ENCODE measurements at places on chromosomes 7 and 10.

- DNase-seq = no peak
Measured at GRCh38 chr7:129665013-129665401, 53.5 kb downstream of the NRF1 start.

GRCh38 chr10:88499569-88500470 lies 83.3 kb downstream of the RNLS start:
- DNase-seq = no peak

GRCh38 chr7:105268511-105269392 lies 120.0 kb downstream of the SRPK2 start:
- DNase-seq = peak; percentile 69

- no peak for DNase-seq
Measured at GRCh38 chr10:31340343-31340742, 21.3 kb downstream of the ZEB1 start.

DNA sequence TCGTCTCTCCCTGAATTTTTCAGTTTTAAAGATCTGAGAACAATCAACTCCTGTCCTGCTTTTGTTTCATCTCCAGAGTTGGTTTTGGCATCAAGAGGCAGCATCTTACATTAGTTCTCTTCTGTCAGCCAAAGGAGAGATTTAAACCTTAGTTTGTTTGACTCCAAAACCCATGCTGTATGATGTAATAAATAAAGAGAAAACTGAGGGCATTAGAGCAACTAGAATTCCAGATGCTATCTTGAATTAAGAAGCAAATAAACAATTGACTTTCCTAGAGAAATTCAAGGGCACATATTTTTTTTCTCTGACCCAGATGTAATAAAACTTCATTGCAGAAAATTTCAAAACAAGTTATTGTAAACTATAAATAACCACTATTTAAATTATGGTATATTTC lies 54.4 kb downstream of the INHBA start:
- DNase-seq = no peak

DNA sequence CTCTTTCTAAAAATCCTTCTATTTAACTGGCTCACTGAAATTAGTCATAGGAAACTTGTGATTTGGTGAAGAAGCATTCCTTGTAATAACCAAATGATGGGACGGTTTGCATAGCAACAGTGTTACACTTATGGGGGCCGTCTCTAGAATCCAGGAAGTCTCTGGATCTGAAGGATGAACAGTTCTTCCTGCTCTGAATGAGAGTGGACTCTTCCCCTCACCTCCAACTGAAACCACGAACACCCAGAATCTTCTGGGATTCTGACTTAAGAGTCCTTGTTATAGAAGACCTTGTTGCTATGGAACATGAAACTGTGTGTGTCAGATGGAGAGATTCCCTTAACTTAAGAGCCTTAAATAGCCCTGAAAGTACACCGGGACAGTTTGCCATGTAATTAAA lies 23.2 kb downstream of the NOLC1 start:
- DNase-seq = no peak

DNA sequence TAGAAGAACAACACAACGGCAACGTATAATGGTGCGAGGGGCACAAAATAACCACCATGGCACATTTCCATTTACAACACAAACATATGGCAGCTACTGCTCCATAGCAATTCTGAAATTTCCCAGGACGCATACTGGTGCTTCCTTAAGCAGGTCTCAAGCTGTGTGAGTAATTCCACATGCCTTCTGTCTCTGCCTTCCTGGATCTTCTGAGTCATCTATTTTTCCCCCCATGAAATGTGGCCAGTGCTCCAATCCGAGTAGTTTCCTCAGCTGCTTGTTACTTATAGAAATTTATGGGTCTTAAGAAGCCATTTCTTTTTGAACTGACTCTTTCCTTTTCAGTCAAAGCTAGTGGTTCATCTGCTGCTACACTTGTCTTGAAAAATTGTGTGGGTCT lies 256.6 kb upstream of the KLF6 start:
- DNase-seq = no peak

DNA sequence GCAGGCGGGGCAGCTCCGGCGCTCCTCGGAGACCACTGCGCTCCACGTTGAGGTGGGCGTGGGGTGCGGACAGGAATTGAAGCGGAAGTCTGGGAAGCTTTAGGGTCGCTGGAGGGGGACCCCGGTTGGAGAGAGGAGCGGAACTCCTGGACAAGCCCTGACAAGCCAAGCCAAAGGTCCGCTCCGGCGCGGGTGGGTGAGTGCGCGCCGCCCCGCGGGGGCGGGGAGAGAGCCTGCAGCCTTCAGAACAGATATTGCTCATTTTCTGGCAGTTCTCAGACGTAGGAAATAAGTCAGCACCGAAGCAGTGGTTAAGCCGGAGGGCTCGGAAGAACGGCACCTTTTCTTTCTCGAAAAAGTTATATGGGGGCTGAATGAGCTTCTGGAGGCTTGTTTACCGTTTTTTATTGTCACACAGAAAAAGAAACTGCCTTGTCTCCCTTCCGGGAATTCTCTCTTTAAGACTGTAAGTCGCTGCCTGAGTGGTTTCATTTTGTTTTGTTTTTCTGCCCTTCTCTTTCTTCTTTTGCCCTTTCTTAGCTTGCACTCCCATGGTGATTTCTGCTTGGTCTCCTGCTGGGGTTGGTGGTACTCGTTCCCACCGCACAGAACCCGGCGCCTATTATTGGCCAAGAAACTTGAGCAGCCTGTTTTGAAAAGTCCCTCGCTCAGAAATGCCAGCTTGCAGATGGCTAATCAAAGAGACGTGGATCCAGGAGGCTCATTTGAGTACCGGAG lies 732 bp downstream of the FAS start:
- DNase-seq = peak; percentile 52

DNA sequence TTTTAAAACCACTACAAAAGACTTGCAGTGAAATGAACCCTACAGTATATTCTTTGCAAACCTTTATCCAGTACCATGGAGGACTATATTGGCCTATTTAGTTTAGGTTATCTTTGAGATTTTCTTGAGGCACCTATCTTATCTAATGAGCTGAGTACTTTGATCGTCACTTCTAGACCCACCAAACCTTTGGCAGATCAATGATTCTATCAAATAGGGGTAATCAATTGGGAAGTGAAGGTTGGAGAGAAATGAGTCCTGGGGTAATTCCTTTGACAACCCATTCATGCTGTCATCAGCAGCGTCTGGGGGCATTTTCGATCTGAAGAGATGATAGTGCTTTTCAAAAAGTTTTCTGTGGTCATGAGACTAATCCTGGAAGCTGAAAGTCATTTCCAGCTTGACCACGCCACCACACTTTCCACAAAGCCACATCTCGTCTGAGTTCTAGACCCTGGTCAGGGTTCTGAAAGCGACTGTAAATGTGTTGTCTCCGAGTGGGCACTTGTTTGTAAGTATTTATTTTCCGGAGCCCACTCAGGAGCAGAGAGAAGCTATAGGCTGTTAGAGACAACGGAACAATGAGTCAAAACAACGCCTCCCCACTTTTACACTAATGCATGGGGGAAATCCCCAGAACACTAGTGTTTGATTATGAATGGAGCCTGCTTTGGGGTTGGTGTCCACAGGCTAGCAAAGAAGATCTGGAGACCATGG lies 4.8 kb downstream of the EGR2 start:
- DNase-seq = no peak

- DNase-seq = no peak
Measured at GRCh38 chr10:52746169-52746568, 26.4 kb downstream of the MBL2 start.
